GOT3 (cell line): ENCODE measurements at places on chromosomes 4 and X.

- DNase-seq = no peak
Observed at GRCh38 chr4:184994010-184994622, 24.2 kb upstream of the HELT start.

- DNase-seq = peak; percentile 7
Observed at GRCh38 chr4:83109480-83110222, 4.9 kb downstream of the PLAC8 start.

DNA sequence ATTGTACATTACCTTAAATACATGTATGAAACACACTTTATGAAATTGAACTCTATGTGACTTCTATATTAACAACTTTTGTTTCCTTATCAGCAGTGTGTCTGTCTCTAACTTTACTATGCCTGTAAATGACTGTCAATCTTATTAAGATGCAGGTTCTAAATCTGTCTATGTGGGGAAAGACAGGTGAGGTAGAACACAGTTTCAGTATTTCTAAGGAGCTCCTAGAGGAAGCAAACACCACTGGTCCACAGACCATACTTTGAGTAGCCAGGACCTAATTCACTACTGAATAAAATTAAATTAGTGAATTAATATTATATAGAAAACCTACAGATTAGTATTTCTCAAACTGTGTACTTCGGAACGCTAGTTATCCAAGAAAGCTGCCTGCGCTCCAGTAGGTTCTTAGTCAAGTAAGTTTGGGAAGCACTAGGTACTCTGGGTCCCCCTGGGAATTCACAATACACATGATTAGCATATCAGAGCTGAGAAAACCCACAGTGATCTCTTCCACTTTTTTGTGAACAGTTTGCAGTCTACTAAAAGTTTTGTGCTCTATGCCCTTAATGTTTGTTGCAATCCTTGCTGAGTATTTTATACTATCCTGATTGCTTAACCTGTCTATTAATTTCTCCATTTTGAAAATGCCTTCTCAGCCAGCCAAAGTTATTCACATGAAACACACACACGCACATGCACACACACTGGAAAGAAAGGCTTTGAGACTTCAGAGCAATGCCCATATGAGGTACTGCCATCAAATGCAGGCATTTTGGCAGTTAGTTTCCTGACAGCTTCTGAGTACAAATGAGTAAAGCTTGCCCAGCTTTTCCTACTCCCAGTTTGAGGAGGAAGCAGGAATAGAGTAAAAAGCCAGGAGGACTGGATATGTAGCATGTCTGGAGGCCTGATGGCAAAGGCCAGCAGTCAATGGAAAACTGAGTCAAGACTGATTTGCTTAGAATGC is 133.6 kb upstream of the CPEB2 start:
- DNase-seq = no peak

DNA sequence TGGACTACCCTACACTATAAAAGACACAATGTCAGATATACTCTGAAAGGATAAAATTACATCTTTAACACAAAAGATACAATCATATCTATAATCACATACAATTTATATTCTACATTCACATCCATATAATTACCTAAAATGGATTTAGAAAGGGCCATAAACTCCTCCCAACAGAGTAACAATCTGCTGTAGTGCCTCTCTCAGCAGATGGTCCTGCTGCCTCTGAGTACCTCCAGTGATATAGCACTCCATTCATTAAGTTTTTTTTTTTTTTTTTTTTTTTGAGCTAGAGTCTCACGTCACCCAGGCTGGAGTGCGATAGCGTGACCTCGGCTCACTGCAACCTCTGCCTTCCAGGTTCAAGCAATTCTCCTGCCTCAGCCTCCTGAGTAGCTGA is 7.4 kb downstream of the ANKRD37 start:
- no peak for DNase-seq

- DNase-seq = no peak
Observed at GRCh38 chrX:116009346-116009745, 161.2 kb upstream of the AGTR2 start.

DNA sequence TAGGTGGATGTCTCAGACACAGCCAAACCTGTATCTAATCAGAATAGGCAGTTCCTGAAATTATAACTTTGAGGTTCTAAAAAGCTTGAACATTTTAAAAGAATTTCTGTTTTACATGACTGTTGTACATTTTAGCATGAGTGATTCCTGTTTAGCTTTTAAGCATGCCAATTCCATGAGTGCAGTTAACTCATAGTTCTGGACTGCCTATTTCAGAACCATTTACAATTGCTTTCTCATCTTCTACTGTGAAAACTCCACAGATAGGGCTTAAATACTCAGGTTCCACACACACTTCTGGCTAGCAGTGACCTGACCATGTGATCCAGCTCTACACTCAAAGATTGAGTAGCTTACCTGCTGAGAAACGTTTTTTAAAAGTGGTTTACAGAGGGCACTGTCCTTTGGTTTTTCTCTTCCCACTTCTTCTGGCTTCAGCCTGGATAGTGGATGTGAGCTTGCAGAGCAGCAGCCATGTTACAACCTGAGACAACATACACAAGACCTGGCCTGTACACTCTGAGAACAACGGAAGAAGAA is 280.8 kb downstream of the ANKRD50 start:
- no peak for DNase-seq

DNA sequence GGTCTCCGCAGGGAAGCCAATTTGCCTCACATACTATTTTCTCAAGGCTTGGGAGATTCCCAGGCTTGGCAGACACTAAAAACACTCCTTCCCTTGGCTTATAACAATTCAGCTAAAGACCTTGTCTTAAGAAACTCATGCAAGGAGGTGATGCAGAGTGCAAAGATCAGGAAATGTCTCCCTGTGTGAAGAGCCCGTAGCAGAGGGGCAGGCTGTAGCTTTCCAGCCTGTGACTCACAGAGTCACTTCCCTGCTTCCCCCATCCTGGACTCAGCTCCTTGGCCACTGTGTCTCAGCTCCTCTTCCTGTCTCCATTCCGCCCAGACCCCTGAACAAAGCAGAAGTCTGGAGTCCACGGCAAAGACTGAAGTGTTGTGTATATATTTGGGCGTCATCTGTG is 56.1 kb downstream of the KDR start:
- DNase-seq = no peak

- DNase-seq = no peak
Observed at GRCh38 chr4:4334798-4335520, 44.9 kb downstream of the ZBTB49 start.

GRCh38 chr4:3250438-3250955 is 1.5 kb downstream of the MSANTD1 start:
- DNase-seq = no peak

DNA sequence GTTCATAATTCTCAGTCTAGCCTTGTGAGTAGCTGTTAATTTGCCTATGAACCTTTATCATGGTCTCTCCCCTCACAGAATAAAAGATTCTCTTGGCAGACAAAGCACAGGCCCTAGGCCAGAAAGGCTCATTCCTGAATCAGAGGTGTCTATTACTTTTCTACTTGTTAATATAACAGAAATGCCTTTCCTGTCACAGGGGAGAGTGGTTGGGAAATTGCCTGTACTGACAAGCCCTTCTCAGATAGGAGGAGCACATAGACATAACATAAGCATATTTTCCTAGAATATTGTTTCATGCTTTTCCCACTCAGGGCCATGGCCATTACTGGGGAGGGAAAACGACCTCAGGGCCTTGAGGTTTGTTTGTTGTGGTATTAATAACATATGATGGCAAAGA is 308.3 kb downstream of the BMPR1B start:
- DNase-seq = no peak

- no peak for DNase-seq
Observed at GRCh38 chrX:9252182-9252581, 212.7 kb upstream of the TBL1X start.
